Activated CD4-positive, alpha-beta T cell treated with anti-CD3 and anti-CD28 coated beads, Interleukin-2, amount 50 U/mL, for 24 hours (primary cell): ENCODE measurements at places on chromosomes 1 and 21.

- no peak for DNase-seq
Observed at GRCh38 chr1:162944974-162945674, 84.1 kb upstream of the CCDC190 start.

- DNase-seq, result no peak
Observed at GRCh38 chr1:29642519-29642918, 406.2 kb downstream of the PTPRU start.

DNA sequence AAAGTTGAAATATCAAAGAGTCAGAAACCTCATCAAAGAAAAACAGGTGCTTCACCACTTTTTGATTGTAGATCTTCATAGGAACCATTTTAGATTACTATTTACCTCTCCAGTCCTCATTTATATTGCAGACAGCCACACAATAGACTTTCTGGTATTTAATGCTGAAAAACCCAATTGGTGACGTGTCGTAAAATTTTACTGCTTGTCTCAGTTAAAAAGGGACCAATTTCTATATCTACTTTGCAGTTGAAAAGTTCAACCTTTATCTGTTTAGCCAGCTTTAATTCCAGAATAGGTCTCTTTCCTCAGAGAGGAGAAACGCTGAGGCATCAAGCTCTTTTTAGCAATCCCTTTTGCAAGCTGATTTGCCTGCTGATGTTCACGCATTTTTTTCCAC lies 1722.4 kb downstream of the PLA2G4A start:
- DNase-seq, result no peak

DNA sequence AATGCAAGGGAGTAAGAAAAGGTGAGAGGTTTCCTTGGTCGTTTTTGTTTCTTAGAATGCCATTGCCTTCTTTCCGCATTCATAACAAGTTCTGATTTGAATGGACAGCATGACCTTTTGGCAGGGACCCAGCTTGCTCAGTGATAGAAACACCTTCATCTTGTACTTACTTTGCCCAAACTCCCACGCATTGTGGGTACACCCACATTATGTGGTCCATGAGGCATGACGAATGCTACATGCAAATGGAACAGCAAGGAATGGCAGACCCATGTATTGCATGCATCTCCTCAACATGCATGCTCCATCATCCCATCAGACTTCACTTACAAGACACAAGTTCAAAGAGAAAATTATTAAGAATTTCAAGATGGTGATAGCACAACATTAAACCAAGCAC lies 102.8 kb downstream of the CDC7 start:
- DNase-seq, result no peak

GRCh38 chr1:197360068-197360467 lies 92.0 kb downstream of the CRB1 start:
- DNase-seq, result no peak

GRCh38 chr1:185929776-185930175 lies 195.6 kb downstream of the HMCN1 start:
- no peak for DNase-seq

DNA sequence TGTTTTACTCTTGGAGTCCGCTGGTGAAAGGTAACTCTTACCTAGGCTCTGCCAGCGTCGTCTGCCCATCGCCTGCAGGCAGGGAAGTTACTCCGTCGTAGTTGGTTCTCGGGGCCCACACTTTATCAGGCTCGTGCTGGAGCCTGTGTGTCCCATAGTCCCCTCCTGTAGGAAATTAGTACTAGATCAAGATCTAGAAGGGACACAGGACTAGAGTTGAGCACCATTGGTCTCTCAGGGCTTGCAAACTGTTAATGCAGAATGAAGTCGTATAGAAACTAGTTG lies 940 bp downstream of the SRRM1 start:
- DNase-seq, result no peak

- no peak for DNase-seq
Observed at GRCh38 chr1:235019961-235020360, 108.7 kb downstream of the TOMM20 start.

DNA sequence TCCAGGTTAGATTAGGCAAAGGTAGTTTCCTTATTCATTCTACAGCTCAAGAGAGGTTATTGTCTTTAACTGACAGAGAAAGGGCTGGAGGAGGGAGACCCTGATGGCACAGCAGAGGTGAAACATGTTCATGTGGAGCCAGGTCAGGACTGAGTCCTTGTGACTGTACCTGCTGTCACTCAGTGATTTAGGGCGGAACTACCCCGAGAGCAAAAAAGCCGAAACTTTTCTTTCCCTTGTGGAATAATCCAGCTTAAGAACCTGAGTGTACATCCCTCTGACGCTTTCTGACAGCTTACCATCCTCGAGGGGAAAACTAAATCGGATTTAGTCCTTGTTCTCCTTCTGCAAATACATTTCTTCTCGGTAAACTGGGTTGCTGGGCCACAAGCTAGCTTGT lies 273.2 kb downstream of the BACH1 start:
- DNase-seq, result no peak

GRCh38 chr1:178038372-178038771 lies 55.5 kb upstream of the RASAL2 start:
- no peak for DNase-seq

- DNase-seq, result no peak
Observed at GRCh38 chr1:81574408-81574807, 226.3 kb upstream of the ADGRL2 start.

DNA sequence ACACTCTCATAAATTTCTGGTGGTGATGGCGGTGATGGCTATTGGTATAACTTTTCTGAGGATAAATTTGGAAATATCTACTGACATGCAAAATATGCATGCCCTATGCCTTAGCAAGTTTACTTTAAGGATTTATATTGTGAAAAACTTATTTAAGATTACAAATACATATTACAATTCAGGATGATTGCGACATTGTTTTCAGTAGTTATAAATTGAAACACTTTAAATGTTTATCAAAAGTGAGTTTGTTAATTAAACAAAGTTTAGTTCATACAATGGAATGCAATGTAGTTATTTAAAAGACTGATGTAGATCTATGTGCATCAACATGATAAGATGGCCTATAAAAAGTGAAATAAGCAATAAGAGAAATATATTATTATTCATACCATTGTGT lies 331.3 kb upstream of the NR5A2 start:
- no peak for DNase-seq
